ENCODE measurements at places on chromosomes 1 and 21.

DNA sequence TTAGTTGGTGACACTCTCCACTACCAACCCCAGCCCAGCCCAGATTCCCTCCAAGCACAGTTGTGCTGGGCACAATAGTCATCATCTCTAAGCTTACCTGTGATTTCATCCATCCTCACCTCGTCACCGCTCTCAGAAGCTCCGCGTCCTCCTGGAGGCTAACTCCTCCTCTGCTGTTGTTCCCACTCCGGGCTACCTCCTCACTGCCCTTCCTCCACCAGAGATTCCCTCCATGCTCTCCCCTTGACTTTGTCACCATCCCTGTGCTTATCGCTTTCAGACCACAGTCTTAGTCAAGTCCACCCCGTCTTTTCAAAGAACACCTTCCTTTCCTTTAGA is 47.0 kb upstream of the KIF26B start:
- DNase-seq, result no peak

DNA sequence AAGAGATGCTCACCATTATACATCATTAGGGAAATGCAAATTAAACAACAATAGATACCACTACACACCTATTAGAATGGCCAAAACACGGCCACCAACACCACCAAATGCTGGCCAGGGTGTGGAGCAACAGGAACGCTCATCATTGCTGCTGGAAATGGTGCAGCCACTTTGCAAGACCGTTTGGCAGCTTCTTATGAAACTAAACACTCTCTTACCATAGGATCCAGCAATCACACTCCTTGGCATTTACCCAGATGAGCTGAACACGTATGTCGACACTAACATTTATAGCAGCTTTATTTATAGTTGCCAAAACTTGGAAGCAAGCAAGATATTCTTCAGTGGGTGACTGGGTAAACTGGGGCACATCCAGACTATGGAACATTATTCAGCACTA is 28.9 kb upstream of the ADARB1 start:
- no peak for DNase-seq

DNA sequence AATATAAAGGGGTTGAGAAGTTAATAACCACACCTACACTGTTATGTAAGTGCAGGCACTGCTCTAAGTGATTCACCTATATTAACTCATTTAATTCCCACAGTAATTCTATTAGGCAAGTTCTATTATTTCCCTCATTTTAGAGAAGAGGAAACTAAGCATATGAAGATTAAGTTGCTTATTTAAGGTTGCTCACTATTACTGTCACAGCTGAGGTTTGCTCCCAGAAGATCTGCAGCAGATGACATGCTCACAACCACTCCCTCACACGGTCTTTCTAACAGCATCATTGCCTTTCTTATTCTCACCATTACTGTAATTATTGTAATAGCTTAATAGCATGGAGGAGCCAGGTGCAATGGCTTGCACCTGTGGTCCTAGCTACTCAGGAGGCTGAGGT is 196.4 kb upstream of the GREM2 start:
- no peak for DNase-seq

DNA sequence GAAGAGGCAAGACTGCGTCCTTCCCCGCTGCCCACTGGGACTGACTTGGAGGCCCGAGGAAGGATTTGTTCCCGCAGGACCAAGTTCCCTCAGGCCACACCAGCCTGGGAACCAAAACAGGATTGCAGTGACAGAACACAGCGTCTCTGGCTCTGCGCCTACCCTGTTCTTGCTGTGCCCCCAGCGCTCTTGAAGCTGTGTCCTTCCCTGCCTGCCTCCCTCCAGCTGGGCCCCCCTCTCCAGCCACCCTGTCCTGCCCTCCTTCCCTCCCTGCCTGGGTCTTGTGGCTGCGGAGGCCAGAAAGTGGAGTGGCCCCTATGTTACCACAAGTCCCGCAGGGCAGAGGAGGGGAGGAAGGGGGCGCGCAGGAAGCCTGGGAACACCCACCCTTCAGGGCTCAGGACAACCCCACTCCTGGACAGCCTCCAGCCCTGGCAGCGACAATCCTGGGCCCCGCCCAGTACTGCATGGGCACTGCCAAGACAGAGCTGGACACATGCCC is 164.9 kb downstream of the DYRK1A start:
- no peak for DNase-seq

DNA sequence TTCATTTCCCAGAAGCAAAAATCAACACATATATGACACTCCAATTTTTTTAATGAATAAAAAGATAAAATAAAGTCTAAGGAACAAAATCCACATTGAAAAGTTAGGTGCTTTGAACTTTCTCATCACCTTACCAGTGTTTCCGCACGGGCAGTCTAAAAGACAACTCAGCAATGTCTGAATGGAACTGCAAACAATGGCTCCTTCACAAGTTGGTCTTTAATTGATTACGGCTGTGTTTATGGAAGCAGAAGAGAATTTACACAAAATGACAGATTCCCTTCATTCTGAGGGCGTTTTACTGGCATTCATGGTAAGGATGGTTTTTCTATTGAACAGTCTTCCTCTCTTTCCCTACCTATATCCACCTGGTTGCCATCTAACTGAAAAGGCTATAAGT is 65.0 kb upstream of the RNPC3 start:
- DNase-seq, result no peak

DNA sequence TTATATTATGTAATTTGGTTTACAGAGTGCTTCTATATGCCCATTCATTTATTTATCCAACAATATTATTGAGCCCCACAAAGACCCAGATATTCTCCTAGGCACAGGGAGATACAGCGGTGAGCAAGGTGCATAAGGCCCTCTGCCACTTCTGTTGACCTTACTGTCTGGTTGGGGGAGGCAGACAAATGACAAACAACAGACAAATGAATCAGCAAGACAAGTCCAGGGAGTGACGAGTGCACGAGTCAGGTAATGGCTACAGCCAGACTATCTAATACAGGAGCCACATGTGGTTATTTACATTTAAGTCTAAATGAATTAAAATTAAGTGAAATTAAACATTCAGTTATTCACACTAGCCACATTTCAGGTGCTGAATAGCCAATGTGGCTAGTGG is 22.0 kb upstream of the BCAR3 start:
- DNase-seq, result peak; percentile 52

All from NCI-H1417 (cell line).